ENCODE measurements at places on chromosomes 7 and 10.

DNA sequence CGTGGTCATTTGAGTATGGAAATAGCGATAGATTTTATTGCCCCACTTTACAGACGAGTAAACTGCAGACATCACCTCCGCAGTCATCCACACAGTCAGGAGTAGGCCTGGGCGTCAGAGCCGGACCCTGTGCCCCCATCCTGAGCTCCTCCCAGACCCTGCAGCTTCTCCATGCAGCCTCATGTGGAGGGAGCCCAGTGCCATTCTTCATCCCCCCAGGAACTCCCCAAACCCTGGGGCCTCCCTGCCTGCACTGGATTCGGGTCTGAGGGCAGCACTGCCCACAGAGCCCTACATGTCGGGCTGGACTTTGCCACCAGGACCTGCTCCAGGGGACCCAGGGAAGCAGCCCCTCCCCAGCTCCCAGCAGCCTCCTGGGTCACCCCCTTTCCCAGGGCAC lies 100.8 kb downstream of the MKI67 start:
- no peak for DNase-seq

GRCh38 chr7:85060696-85061095 lies 126.2 kb downstream of the SEMA3D start:
- no peak for DNase-seq

DNA sequence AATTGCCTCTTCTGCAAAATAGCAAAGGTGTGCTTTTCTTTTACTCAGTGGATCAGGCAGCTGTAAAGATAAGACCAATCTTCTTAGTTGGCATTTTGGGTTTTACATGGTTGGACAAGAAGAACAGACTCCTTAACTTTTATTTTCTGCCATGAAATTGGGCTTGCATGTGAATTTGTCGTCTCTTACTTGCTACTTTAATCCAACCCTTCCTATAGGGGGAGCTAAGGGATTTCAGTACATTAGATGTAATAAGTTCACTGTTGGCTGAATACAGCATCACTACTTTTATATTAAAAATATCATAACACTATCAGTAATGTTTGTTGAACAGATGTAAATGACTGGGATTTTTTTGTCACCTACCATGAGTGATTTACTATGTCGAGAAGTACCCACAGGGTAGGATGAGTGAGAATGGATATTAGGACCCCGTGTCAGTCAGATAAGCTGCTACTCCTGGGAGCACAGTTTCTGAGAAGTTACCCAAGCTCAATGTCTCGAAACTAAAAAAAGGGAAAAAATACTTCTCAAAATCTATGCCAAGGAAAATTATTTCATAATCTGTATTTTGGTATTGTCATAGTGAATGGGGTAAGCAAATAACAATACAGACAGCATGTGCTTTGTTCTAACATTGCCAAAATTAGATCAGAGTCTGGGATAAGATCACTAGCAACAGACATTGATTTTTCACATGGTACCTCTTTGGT lies 127.4 kb upstream of the AGR3 start:
- no peak for DNase-seq

DNA sequence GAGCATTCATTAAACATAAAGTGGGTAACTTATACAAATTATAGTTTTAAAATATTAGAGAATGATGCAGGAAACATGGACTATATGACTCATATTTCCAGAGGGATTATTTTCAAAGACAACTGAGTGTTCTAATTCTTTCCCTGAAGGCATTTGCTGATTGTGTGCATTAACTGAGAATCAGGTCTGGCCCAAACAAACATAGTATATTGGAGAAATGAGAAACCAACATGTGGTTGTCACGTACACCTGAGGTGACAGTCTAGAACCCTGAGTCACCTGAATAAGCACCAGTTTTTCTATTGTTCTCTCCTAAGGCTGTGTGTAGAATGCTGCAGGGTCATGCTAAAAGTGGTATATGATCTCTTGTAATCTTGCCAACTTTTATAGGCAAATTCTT lies 1125.7 kb downstream of the XPNPEP1 start:
- DNase-seq = no peak

DNA sequence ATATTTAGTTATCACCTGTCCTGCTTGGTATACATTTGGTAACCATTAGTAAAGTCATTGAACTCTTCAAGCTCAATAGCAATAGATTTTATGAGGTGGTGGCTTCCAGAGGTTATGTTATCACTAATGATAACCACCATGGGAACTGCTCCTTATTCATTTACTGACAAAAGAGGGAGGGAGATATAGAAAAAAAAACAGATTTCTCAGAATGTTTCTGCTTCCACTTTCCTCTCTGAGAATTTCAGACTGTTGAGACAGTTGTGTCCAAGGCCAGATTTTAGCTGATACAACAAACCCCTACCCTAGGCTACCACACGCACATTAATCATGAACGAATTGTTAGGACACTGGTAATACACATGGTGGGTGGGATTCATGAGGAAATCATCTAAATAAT lies 154.0 kb upstream of the AOAH start:
- no peak for DNase-seq

- peak; percentile 41 for DNase-seq
Observed at GRCh38 chr10:80529604-80530003, 8.1 kb upstream of the SH2D4B start.
